ENCODE measurements at places on chromosomes 2 and 18.

DNA sequence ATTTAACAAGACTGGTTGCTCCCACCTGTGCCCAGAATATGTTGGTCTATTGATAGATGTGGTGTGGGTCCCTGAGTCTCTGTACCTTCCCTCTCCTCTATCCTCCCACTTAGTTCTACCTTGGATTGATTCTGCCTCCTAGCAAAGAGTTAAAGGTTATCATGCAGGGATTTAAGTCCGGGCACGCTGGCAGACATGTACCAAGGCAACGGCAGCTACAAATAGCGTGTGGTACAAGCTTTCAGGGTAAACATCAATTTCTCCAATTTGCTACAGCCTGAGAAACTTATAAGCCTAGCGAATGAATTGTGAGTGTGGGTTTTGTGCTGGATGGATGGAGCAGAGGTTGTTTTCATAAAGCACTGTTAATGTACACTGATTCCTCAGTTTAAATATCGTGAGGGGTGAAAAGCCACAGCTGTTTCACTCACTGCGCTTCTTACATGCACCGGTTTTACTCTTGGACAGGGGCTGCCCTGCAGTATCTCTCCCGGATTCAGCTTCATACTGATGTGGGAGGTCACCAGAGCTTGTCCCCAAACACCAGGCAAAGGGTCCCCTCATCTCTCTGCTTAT lies 289.8 kb downstream of the ICOS start:
- H3K4me1 ChIP-seq: no peaks in the 10 kb centered on the region
- no peaks in the 10 kb centered on the region for H3K36me3 ChIP-seq
- no peak for DNase-seq
- no peak overlapping the region for H3K27ac ChIP-seq
- H3K4me3 ChIP-seq: no peak overlapping the region

- H3K4me3 ChIP-seq: peak overlapping the region; percentile 49
- H3K4me1 ChIP-seq: peaks cover 4% of the 10 kb centered on the region
- H3K27me3 ChIP-seq: no peaks in the 10 kb centered on the region
- DNase-seq: peak; percentile 76
These were observed 143.5 kb downstream of the PKP4 start for GRCh38 chr2:158600155-158600802.

DNA sequence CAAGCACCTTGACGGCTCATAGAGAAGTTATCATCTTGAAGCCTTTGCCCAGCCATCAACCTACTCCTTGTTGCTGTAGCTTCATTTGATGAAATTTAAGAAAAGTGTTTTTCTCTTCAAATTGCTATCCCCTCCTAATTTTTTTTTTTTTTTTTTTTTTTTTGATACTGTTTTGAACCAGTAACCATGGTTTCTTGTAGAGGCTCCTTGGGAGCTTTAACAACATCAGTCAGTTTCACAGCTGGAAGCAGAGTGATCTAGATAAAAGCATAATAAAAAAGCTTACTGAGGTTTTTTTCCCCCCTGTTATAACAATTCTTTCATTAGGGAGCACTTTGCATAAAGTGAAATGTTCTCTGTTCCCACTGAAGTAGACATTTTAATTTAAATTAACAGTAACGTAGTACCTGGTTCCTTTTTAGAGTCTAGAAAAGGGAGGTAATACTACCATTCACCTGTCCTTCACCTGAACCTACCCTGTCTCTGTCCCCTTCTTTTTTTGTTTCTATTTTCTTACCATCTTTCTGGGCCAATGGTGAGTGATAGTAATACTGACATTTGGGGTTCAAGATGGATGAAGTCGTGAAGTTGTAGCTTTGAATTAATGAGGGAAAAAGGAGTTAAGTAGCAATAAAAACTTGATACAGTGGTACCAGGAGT lies 101.5 kb downstream of the NCOA1 start:
- H3K27me3 ChIP-seq: no peaks in the 10 kb centered on the region
- no peaks in the 10 kb centered on the region for H3K4me1 ChIP-seq
- DNase-seq: no peak
- peaks cover 2% of the 10 kb centered on the region for H3K36me3 ChIP-seq
- no peak overlapping the region for H3K4me3 ChIP-seq
- H3K27ac ChIP-seq: no peak overlapping the region

- no peaks in the 10 kb centered on the region for H3K36me3 ChIP-seq
- no peak overlapping the region for H3K27ac ChIP-seq
- no peak for DNase-seq
- peak overlapping the region; percentile 21 for H3K4me3 ChIP-seq
- peaks cover 6% of the 10 kb centered on the region for H3K27me3 ChIP-seq
These were observed 111.0 kb downstream of the SP3 start for GRCh38 chr2:173854141-173854540.

DNA sequence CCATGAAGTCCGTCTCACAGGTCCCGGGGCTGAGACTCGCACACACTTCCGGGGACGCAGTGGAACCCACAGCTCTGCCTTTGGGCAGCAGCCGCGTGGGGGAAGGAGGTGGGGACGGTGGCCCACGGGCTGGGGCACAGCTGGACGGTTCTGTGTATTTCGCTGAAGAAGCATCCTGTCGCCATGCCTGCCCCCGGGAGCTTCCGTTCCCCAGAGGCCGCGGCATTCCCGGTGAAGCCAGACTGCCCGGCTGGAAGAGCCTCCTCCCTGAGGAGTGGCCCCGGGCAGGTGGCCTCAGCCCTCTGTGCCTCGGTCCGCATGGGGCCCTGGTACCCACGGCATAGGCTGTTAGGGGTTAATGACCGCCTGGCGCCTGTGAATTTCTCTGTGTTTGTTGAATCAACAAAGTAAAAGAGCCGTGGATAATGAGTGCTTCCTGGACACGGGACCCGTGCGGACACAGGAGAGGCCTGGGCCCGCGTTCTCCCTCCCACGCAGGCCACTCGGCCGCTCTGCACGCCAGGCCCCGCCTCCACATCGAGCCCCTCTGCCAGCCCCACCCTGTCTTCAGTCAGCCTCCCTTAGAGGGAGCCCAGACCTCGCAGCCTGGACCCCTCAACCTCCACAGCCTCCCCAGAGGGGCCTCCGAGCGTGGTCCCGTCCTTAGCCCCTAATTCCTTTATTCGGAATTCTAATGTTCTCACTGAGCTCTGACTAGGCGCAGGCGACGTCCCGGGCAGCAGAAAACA lies 51.0 kb downstream of the KCNG2 start:
- peaks cover 4% of the 10 kb centered on the region for H3K27me3 ChIP-seq
- H3K36me3 ChIP-seq: no peaks in the 10 kb centered on the region
- H3K4me3 ChIP-seq: no peak overlapping the region
- no peak overlapping the region for H3K27ac ChIP-seq
- H3K4me1 ChIP-seq: no peaks in the 10 kb centered on the region

GRCh38 chr2:235854276-235854675 lies 313.9 kb downstream of the GBX2 start:
- H3K4me3 ChIP-seq: no peak overlapping the region
- no peak for DNase-seq
- no peak overlapping the region for H3K27ac ChIP-seq
- no peaks in the 10 kb centered on the region for H3K27me3 ChIP-seq
- no peaks in the 10 kb centered on the region for H3K4me1 ChIP-seq

GRCh38 chr18:79488311-79489050 lies 92.8 kb downstream of the NFATC1 start:
- DNase-seq: no peak
- H3K27me3 ChIP-seq: no peaks in the 10 kb centered on the region
- peaks cover 41% of the 10 kb centered on the region for H3K4me1 ChIP-seq
- no peak overlapping the region for H3K4me3 ChIP-seq

Measured in mesenchymal stem cell (in vitro differentiated cells and primary cell).